NCI-H526 treated with DMSO at 0.1 percent for 48 hours (cell line): ENCODE measurements at places on chromosomes 16 and 17.

DNA sequence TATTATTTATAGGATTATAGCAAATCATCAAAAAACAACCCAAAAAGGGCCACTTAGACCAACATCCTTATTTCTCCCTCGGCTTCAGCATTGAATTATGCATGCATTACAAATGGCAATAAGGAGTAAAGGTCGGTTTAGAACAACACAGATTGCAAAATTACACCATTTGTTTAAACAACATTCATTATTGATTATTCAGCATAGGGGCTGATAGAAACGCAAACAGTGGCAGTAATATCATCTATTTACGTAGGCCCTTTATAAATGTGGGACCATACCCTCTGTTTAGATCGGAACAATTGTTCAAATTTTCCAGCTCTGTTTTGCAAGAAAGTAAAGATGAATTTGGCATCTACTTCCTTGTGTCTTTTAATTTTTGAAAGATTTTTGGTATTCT lies 153.3 kb downstream of the WWOX start:
- no peak for DNase-seq

- no peak for DNase-seq
These were observed 131.6 kb downstream of the MRTFB start for GRCh38 chr16:14202697-14203096.

GRCh38 chr16:62190426-62190825 lies 154.2 kb upstream of the CDH8 start:
- peak; percentile 5 for DNase-seq

DNA sequence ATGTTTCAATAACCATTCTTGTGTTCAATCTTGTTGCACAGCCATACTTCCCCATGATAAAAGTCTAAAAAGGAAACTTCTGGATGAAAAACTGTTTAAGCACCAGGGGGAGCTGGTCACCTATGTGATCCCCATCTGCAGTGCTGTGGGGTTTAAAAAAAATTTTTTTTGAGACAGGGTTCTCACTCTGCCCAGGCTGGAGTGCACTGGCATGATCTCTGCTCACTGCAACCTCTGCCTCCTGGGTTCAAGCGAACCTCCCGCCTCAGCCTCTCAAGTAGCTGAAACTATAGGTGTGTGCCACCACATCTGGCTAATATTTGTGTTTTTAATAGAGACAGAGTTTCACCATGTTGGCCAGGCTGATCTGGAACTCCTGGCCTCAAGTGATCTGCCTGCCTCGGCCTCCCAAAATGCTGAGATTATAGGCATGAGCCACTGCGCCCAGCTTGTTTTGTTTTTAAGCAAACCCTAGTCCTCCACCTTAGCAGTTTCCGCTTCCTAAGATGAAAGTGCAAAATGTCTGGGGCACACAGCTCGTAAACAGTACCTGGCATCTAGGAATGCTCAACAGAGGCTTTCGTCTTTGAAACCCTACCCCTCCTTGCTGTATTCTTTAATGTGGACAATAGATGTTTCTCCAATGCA lies 25.4 kb downstream of the DNAJA2 start:
- DNase-seq = peak; percentile 8

DNA sequence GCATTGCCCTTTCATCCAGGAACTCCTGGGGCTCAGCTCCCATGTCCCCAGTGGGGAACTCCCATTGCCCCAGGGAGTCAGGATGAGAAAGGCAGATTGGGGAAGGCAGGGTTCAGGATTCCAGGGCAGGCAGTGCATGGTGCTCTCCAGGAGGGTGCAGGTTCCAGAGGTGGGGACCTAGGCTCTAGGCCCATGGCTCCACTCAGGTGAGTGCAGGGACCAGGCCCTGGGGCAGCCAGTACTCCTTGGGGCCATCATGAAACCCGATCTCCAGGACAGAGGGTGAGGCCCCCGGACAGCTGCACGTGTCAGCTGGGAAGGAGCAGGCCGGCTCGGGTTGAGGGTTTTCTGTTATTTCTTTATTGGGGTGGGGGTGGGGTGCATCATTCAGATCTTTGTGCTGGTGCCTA lies 1.3 kb upstream of the MTSS2 start:
- no peak for DNase-seq
